ENCODE measurements at places on chromosomes 3 and 15.

- DNase-seq = no peak
These were observed 7.3 kb upstream of the EHD4 start for GRCh38 chr15:41979493-41980266.

DNA sequence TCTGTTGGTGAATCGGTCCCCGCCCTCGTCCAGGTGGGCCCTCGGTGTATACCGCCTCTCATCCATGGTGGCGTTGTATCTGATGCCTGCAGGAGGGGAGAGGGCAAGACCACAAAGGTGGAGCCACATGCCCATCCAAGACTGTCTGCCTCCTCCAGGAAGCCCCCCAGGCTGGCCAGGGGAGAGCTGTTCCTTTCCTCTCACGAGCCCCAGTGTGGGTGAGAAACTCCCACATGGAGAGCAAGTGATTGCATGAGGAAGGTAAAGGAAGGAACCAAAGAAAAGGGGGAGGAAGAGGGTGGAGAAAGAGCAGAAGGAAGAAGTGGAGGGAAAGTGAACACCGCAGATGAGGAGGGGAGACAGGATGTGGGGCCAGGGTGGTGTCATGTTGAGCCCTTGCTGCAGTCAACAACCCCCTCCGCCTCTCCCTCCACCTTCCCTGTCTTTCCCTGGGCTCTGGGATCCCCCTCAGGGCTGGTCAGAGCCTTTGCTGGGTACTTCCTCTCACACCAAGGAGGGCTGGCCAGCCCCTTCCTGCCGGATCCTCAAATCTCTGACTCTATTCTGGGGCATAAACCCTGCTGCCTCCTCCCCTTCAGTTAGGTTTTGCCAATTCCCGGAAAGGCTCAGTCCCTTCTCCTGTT lies 49.3 kb downstream of the FEM1B start:
- no peak for DNase-seq

GRCh38 chr3:41141433-41142167 lies 57.7 kb upstream of the CTNNB1 start:
- no peak for DNase-seq

GRCh38 chr3:139466360-139466759 lies 10.0 kb downstream of the RBP2 start:
- no peak for DNase-seq

GRCh38 chr3:151926956-151927355 lies 53.5 kb downstream of the SUCNR1 start:
- no peak for DNase-seq

DNA sequence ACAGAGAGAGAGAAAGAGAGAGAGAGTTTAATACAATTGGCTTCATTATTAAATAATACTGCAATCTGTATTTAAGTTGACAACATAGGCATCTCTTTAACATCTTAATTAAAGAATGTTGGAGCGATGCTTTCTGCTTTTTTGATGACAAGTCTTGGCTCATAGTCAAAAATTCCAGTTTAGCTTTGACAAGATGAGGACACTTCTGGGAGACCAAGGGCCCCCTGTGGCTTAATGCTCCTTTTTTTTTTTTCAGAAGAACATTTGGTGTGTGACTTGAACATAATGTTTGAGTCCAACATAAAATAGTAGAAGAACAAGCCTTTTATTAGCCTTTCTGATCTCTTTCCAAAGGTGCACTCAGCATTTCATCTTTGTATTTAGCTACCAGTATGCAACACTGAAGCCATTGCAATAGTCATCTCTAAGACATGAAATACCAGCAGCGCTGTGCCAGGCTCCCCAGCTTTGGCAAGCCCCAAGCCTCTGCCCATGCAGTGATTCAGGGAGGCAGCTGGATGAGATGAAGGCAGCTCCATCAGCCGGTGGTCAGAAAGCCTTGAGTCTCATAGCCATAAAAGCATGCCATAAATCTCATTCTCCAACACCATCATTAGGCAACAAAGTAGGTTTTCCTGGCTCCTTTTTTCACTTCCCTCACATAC lies 349.4 kb upstream of the SEMA6D start:
- no peak for DNase-seq

GRCh38 chr3:152243301-152243711 lies 25.4 kb upstream of the MBNL1 start:
- no peak for DNase-seq

DNA sequence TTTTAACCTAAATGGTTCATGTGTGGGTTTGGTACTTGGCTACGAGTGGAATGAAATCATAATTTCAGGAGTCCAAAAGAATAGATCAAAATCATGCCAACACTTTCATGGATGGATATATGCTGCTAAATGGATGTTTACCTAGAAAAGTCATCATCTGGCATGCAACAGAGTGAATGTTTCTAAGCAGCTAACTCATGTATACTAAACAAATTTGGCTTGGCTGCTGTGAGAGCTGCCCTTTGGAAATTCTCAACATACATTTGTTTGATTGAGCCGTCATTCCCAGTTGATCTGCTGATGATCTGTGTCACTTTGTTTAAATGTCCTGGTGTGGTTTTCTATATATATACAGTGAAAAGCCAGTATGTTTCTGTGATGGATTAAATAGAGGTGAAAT lies 263.3 kb downstream of the MECOM start:
- DNase-seq = no peak

GRCh38 chr3:52278510-52279069 lies at the start of gene WDR82:
WDR82 (minus strand) TSS chr3:52278649; CDS start chr3:52278361, 288 bp downstream.
- peak; percentile 77 for DNase-seq

- DNase-seq = no peak
These were observed 19.9 kb downstream of the CYP8B1 start for GRCh38 chr3:42855547-42856380.

DNA sequence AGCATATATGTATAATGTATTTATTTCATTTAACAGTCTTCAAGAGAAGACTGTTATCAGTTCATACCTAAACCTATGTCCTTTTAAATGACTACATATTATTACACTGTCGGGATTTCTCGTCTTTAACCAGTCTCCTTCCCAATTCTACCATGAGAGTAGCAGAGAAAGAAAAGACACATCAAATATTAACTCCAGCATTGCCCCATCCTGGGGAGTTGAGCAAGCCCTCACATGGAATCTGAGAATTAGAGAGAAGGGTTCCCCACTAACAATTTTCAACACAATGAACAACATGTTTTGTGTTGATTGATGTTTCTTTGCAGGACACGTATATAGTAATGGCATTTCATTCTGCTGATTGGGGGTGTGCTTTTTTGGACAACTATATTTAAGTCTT lies 257.4 kb downstream of the ADAMTSL3 start:
- DNase-seq = no peak

GRCh38 chr3:188754267-188754666 lies 417.5 kb upstream of the TPRG1 start:
- DNase-seq = no peak

DNA sequence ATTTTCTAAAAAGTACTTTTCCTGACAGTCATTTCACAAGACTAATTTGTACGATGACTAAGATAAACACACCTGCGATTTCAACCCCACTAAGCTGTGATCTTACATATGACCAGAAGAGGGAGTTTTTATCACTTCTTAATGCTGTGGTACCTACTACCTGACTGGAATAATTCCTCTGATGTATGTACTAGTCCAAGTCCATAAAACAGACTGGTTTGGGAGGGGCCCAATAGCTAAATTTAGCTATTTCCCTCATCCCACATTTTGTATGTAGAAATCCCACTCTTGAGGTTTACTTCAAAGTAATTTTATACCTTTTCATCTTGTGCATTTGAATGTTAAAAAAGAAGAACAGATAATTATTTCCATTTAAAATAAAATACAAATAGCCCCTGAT lies 49.7 kb upstream of the SCAANT1 start:
- peak; percentile 27 for DNase-seq

- no peak for DNase-seq
These were observed 100.9 kb upstream of the CRBN start for GRCh38 chr3:3280396-3280795.

DNA sequence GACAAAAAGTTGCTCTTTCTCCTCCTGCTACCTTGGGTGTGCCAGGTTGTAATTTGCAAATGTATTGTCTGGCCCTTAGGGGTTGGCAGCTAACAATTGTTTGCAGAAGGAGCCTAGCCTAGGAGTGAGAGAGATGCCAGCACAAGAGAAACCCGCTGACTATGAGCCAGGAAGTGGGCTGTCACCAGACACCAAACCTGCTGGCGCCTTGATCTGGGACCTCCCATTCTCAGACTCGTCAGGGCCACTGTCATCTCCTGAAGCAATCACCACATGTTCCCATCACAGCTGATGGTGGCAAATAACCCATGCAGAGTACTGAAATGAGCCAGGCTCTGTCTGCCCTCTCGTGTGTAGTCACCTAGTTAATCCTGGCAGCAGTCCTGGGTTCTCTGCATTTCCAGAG lies 406.4 kb upstream of the NPAP1 start:
- no peak for DNase-seq

GRCh38 chr3:13219902-13220296 lies 146.7 kb upstream of the IQSEC1 start:
- DNase-seq = no peak

DNA sequence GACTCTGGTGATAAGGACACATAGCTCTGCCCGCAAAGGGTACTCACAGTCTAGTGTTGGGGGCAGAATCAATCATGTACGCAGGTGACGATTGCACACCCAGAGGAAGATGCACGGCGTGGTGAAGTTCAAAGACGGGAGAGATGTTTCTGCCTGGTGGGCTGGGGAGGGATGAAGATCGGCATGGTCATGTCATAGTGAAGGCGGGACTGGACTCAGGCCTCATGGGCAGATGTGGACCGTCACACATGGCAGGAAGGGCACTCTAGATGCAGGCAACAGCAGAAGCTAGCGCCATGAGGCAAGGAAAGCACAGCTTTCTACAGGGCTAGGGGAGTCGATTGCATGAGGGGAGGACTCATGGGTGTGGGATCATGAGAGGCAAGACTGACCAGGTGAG lies 240.6 kb downstream of the OPA1 start:
- DNase-seq = no peak

GRCh38 chr3:53213276-53213675 lies 42.5 kb downstream of the TKT start:
- DNase-seq = no peak

DNA sequence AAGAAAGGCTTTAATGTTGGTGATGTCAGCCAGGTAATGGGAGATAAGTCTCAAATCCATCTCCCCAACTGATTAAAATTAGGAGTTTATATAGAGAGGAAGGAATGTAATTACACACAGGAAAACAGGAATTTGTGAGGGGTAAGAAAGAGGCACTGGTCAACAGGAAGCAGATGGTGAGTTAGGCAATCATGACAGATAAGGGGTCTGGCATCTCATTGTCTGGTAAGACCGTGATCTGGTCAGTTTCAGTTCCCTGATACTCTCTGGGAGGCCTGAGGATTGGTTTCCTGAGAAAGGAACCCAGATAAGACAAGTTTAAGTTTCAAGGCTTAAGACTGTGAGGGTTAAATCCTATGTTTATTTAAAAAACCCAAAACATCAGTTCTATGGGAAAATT lies 414.7 kb upstream of the ARRDC4 start:
- no peak for DNase-seq

GRCh38 chr3:125322166-125322565 lies 53.0 kb downstream of the ZNF148 start:
- no peak for DNase-seq

DNA sequence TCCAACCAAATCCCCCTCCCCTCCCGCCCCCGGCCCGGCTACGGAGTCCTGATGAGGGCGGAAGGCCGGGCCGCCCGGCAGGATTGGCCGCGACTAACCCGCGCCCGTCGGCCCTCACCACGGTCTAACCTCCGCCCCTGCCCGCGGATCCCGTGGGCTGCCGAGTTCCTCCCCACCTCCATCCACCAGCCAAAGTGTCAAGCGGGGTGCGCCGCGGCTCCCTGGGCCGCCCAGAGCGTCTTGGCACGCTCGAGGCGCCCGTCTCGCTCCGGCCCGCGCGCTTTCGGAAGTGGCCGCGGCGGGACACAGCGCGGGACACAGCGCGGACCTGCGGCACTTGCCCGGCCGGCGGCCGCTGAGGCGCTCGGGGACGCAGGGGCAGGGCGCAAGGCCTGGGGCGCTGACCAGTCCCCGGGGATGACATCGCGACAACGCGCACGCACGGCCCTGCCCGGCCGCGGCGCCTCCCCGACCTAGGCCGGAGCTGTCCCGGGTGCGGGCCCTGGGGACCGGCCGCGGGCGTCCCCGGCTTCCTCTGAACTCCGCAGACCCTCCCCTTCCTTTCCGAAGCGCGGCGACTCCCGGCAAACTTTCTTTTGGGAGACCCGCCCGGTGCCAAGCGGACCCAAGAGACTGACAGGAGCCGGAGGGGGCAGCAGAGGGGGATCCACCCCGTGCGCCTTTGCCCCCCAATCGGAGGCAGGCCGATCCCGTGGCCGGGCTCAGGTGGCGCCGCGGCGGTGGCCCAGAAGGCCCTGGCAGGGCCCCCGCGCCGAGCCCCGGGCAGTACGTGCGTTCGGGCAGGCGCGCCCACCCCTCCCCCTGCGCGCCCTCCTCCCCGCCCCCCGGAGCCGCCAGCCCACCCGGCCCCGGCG lies 112.8 kb upstream of the ICE2 start:
- DNase-seq = no peak

- DNase-seq = no peak
These were observed 113.1 kb downstream of the MYO5A start for GRCh38 chr15:52415628-52416027.

All from NCI-H774 (cell line).